Stimulated activated CD4-positive, alpha-beta T cell treated with anti-CD3 and anti-CD28 coated beads, Interleukin-12 subunit alpha, Interleukin-12 subunit beta, amount 100 ng/mL, for 4 hours (primary cell): ENCODE measurements at places on chromosomes 1 and 21.

DNA sequence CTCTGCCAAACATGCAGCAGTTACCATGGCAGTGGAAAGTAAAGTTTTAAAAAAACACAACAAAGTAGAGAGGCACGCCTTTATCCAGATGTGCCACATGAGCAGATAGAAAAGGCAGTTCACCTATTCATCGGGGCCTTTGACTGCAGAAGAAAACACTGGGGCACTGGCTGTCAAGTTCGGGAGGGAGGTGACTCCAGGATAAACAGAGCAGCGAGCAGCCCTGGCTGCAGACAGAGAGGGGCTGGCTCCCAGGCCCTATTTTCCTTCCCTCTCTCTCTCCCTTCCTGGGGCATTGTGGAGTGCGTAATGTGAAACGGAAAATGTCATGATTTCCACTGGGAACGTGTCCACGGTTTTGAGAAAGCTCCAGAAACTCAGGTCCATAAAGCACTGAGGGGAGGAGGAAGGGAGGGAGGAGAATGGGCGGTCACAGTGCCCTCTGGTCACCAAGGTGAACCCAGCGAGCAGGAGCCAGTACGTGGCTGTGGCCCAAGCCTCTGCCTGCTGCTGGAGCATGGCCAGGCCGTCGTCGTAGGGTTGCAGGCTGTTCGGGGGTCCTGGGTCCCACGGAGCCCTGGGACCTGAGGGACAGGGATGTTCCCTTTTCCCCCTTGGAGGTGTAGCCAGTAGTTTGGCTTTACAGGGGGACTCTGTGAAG lies 114.7 kb upstream of the IRF2BP2 start:
- no peak for DNase-seq

- no peak for DNase-seq
Observed at GRCh38 chr1:223249854-223250631, 107.0 kb upstream of the TLR5 start.

GRCh38 chr1:36126797-36127500 lies 1.9 kb upstream of the COL8A2 start:
- DNase-seq = no peak

GRCh38 chr21:33760641-33761440 lies 118.5 kb downstream of the ITSN1 start:
- no peak for DNase-seq

DNA sequence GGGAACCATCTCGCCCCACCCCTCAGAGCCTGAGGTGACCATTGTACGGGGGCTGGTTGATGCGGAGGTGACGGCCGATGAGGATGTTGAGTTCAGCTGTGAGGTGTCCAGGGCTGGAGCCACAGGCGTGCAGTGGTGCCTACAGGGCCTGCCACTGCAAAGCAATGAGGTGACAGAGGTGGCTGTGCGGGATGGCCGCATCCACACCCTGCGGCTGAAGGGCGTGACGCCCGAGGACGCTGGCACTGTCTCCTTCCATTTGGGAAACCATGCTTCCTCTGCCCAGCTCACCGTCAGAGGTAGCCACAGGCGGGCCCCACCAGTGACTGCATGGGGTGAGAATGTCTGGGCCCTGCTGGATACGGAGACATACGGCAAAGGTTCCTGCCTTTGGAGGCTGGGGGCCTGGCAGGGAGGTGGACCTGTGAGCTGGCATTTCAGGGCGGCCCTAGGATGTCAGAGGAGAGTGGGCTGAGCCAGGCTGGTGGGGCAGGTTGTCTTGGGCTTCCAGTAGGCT lies 98.5 kb downstream of the TRIM11 start:
- DNase-seq = no peak

GRCh38 chr1:23726686-23727085 lies 16.6 kb upstream of the ELOA start:
- no peak for DNase-seq

- peak; percentile 53 for DNase-seq
Observed at GRCh38 chr1:46179138-46180081, 3.1 kb upstream of the P3R3URF start.

- DNase-seq = no peak
Observed at GRCh38 chr1:55580845-55581332, 365.7 kb upstream of the USP24 start.

DNA sequence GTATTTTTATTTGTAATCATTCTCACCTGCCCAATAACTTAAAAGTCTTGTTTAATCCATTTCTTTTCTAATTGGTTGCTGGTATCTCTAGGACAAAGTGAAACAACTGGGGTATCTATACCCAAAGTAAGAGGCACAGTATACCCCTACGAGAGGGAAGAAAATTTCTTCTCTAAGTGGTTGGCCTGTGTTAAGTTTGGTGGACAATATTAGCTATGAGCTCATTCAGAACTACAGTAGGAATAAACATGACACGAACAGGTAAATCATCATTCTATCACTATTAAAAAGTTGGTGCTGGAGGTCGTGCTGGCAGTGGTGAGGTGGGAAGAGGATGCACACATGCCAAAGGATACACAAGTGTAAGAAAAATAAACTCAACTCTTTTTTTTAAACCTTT lies 99.6 kb downstream of the ZNF644 start:
- no peak for DNase-seq

GRCh38 chr1:236578661-236579060 lies 25.7 kb downstream of the HEATR1 start:
- no peak for DNase-seq

GRCh38 chr1:8343464-8344001 lies 25.6 kb downstream of the SLC45A1 start:
- no peak for DNase-seq

GRCh38 chr1:78377356-78377928 lies 113.3 kb upstream of the PTGFR start:
- no peak for DNase-seq

- DNase-seq = no peak
Observed at GRCh38 chr1:200298242-200298641, 111.6 kb downstream of the ZNF281 start.

- no peak for DNase-seq
Observed at GRCh38 chr1:84133479-84133878, 10.6 kb upstream of the PRKACB start.

DNA sequence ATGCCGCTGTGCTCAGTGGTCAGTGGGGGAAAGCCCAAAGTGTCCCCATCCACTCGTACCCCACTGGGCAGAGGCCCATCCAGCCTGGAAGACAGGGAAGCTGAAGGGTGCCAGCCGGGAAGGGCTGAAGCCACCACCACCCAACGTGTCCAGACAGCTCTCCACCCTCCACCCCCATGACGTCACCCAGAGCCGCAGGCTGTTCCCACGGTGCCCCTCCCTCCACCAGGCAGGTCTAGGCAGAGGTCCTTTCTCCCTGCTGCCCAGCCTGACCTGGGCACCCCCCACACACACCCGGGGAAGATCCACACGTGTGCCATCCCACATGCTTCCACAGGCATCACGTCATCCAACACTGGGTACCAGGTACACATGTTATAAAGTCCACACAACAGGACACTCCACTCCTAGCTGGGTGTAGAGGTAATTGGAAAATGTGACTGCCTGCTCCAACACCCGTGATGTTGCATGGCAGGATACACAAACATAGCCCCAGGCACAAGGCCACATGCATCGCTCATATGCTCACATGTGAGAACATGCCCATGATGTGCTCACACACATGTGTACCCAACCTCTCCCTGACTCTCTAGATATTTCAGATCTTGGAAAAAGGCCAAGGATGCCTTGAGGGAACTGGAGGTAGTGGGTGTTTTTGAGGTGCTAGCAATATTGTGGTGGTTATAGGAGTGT lies 5.1 kb upstream of the ARHGAP30 start:
- no peak for DNase-seq

- no peak for DNase-seq
Observed at GRCh38 chr1:172382990-172383389, 37.5 kb upstream of the C1orf105 start.

DNA sequence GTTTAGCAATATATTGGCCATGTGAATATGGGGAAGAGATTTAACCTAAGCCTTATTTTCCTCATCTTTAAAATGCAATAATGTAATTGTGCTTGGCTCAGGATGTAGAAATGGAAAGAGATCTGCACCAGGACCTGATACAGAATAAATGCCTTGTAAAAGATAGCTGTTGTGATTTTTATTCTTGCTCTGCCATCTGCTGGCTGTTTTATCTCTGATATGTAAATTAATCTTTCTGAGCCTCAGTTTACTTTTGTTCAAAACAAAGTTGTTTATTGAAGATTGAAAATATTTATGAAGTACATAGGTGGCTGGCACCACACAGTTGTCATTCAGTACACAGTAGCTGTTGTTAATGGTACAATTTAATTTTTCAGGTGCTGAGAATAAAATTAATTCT lies 21.9 kb downstream of the ZYG11B start:
- DNase-seq = no peak

- DNase-seq = no peak
Observed at GRCh38 chr21:44612029-44612486, at the start of gene KRTAP10-8. KRTAP10-8 (plus strand) TSS chr21:44612079; CDS start chr21:44612101, 22 bp downstream.

GRCh38 chr1:218344814-218345672 lies at the start of gene TGFB2:
TGFB2 (plus strand) TSS chr1:218345336; CDS start chr1:218346702, 1,366 bp downstream.
- no peak for DNase-seq

GRCh38 chr1:220786337-220787068 lies at the start of gene MTARC1:
MTARC1 (plus strand) TSS chr1:220786913; CDS start chr1:220786945, 32 bp downstream.
- no peak for DNase-seq

DNA sequence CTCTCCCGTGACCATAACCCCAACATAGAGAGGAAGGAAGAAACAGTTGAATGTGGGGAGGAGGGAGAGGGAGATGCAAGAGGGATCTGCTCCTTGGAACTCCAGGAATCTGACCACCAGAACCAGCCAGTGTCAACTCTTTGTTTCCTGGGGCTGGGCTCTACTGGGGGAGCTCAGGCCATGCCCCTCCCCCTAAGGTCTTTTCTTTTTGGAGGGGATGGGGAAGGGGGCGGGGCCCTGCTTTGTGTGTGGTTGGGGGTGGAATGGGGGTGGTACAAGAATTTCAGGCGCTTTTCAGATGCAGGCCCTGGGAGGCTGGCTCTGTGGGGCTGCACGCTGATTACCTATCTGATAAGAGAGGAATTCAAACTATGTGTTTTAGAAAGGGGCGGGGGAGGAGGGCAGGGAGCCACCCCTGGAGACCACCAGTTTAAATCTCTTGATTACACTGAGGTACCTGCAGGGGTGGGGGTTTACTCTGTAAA lies 8.3 kb downstream of the LIN28A start:
- DNase-seq = no peak

GRCh38 chr1:202959276-202959620 lies 1.1 kb upstream of the ADIPOR1 start:
- no peak for DNase-seq

- DNase-seq = no peak
Observed at GRCh38 chr1:160340866-160341265, 2.2 kb downstream of the COPA start.

- DNase-seq = no peak
Observed at GRCh38 chr1:169509354-169509753, 23.6 kb upstream of the SLC19A2 start.

DNA sequence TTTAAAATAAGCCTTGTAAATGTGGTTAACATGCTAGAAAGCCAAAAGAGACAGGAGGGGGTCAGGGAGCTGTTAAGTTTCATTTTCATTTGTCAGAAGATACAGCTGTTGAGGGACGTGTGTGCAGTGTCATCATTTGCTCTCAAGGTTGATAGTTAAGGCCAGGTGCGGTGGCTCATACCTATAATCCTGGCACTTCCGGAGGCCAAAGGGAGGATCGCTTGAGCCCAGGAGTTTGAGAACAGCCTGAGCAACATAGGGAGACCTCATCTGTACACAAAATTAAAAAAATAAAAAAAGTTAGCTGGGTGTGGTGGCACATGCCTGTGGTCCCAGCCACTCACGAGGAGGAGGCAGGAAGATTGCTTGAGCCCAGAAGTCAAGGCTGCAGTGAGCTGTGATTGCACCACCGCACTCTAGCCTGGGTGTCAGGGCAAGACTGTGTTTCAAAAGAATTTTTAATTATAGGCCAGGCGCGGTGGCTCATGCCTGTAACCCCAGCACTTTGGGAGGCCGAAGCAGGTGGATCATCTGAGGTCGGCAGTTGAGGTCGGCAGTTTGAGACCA lies 22.7 kb downstream of the ZBTB8OS start:
- no peak for DNase-seq

DNA sequence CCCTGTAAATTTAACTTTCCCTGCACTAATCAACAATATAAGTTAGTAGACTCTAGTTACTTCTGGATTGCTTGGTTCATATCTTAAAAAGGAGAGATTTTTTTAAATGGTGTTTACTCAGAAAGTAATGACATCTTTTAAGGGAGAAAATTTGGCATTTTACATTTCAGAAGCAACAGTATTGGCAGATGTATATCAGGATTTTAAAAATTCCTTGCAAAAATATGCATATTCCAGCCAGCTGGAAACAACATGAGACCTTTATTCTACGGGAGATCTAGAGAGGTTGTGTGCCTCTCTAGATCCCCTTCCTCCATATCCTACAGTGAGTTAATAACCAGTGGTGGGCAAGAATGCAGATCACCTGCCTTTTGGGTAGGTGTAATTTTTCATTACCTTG lies 848.2 kb downstream of the USP25 start:
- no peak for DNase-seq

DNA sequence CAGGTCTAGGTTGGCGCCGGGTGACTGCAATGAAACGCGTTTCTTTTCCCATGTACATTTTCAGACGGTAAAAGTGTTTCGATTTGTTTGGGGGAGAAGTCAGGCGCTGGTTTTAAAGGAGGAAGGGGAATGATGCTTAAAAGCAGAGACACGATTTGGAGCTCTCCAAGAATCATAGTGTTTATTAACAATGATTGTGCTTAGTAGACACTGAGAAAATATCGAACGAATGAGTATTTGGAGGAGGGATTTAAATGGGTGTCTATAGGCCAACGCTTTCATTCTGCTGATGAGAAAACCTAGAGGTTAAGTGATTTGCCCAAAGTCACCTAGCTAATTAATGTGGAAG lies 36.9 kb upstream of the JAK1 start:
- no peak for DNase-seq

DNA sequence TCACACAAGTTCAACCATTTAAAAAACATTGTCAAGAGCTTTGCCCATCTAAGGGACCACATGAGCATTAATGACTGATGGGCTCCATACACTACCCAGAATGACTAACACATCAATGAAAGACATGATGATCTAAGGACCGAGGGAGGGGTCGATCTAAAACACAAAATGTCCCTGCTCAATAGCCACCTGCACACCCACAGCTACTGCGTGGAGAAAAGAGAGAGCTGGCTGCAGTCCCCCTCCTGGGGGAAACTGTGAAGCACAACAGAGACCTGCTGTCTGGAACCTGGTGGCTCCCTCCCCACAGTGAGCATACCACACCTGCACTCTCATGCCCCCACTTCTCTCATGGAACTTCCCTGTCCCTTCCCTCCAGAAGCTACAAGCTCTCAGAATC lies 130.1 kb upstream of the ERG start:
- no peak for DNase-seq

GRCh38 chr21:45954261-45954660 lies 27.3 kb upstream of the COL6A1 start:
- no peak for DNase-seq
